Osteocyte (in vitro differentiated cells): ENCODE measurements at places on chromosomes 6 and 20. TPM values are rescaled to one million over a fixed set of nuclear protein-coding genes. Genes with fewer than 3 reads are reported as not detected.

DNA sequence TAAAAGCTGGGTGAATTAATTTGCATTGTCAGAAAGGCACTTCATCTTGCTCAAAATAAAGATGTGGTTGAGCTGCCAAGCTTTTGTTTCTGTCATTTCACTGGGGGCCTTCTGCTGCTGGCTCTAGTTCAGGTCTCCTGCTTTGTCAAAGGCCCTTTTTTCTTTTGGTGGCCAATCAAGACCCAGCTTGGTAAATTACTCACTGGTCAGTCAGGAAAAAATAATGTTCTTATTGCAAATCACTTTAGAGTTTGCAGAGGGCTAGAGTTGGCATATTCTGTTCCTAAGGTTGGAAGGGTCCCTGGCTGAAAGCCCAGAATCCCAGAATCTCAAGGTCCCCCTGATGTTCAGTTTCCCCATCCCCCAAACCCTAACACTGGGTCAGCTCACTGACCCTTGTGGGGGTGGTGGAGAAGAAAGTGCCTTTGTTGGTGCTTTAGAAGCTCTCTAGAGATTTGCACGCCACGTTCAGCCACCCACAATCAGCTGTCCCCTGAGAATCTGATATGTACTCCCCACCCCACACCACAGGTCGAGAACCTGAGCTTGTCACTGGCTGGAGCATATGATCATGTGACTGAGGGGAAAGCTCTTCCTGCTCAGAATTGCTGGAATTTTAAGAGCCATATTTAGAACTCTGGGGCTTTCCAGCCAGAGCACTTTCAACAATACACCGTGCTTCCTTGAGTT lies 21.7 kb upstream of the BNIP5 start:
- H3K27me3 ChIP-seq: peaks cover 25% of the 10 kb centered on the region
- DNase-seq: no peak
- H3K4me3 ChIP-seq: no peak overlapping the region
- peaks cover 8% of the 10 kb centered on the region for H3K4me1 ChIP-seq
- H3K27ac ChIP-seq: no peak overlapping the region

DNA sequence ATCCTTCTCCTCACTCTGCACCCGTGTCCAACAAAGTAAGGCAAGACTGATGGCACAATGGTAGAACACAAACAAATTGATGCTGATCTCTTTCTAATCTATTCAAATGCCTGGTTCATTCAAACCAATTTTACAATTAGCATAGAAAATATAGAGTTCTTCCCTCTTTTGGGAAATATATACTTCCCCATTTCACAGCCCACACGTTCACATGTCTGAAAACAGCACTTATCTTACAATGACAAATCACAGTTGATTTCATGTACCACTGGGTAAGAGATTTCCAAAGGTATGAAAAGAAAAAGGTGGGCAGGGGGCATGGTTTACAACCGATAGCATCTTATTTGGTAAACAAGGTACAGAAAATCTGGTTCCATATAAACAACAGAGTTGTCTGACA lies 137.6 kb downstream of the RNGTT start:
- H3K4me3 ChIP-seq: no peak overlapping the region
- DNase-seq: no peak
- H3K27me3 ChIP-seq: no peaks in the 10 kb centered on the region

- H3K36me3 ChIP-seq: no peaks in the 10 kb centered on the region
- no peaks in the 10 kb centered on the region for H3K4me1 ChIP-seq
- H3K27ac ChIP-seq: no peak overlapping the region
- H3K27me3 ChIP-seq: peaks cover 10% of the 10 kb centered on the region
- DNase-seq: no peak
Measured at GRCh38 chr20:64133951-64134407, 26.6 kb upstream of the NPBWR2 start.

DNA sequence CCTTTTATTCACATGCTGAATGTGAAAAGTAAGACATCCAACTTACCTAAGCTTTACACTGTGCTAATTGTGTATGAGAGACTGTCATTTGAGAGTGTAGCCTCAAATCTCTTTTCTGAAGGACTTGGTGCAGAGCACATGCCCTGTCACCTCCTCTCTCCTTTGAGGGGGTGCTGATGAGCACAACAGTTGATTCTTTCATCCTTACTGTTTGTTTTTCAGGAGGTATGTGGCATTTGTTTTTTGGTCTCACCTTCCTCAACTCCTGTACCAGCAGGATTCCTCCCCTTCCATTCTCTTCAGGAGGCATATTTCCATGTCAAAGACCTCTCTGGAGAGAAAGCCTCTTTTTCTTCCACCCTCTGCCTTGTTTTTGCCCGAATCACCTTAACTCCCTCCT lies 252.6 kb upstream of the CITED2 start:
- no peak overlapping the region for H3K4me3 ChIP-seq
- peaks cover 3% of the 10 kb centered on the region for H3K4me1 ChIP-seq

- H3K27me3 ChIP-seq: no peaks in the 10 kb centered on the region
- DNase-seq: no peak
- H3K4me3 ChIP-seq: no peak overlapping the region
- H3K27ac ChIP-seq: no peak overlapping the region
Measured at GRCh38 chr20:14599613-14600012, 262.2 kb upstream of the FLRT3 start.

DNA sequence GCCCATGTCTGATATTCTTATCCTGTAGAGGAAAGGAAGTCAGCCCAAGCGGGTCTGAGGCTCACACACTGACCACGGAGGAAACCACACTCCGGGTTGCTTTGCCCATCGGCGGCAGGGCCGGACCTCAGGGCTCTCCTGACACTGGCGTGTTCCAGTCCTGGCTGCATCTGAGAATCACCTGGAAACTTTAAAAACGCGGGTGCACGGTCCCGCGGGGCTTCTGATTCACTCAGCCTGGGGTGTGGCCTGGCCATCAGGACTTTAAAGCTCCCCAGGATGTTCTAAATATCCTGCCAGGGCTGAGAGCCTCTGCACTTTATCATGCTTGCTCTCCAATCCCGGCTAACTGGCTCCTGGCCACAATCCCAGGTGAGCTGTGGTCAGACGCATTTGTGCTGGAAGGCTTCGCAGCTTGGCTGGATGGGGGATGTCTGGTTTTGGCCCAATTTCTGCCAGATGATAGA lies 47.7 kb upstream of the DACT2 start:
- no peaks in the 10 kb centered on the region for H3K27me3 ChIP-seq
- H3K4me1 ChIP-seq: peaks cover 3% of the 10 kb centered on the region
- H3K36me3 ChIP-seq: no peaks in the 10 kb centered on the region
- no peak for DNase-seq

GRCh38 chr20:43904827-43905177 lies 9.8 kb upstream of the TOX2 start:
- DNase-seq: peak; percentile 59
- no peaks in the 10 kb centered on the region for H3K36me3 ChIP-seq
- no peak overlapping the region for H3K4me3 ChIP-seq
- H3K27me3 ChIP-seq: peaks cover 17% of the 10 kb centered on the region

DNA sequence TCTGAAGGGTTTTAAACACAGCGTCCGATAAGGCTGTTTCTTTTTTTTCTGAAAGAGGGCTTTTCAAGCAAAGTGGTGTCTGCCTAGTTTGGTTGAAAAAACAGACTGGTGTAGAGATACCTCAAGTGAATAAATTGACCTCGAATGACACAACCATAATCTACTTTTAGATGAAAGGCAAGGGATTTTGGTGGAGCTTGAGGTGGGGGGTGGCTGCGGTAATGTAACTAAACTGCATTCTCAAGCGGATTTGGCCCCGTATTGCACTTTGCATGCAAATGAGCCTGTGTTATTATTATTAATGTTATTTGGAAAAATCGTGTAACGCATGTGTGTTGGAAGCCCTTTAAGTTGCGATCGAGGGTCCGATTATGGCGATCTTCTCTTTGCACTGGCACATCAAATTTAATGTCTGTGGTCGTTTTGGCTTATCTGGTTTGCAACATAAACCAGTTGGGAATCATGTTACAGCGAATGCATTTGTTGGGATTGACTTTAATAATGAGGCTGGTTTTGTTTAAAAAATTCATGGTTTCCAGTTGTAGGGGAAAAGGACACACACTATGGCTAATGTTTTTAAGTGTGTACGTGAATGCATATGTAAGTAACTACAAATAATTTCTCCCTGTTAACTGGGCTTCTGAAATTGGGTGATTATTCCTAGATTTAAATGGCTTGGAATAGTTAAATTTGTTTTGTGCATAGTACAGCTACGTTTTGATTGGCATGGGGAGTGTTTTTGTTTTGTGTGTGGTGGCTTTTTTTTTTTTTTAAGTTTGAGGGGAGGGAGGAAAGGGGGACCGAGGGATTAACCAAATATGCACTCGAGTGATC lies 1.0 kb downstream of the JARID2 start:
- DNase-seq: no peak
- peaks cover 24% of the 10 kb centered on the region for H3K4me1 ChIP-seq
- H3K36me3 ChIP-seq: no peaks in the 10 kb centered on the region
- peak overlapping the region; percentile 97 for H3K27ac ChIP-seq
- no peaks in the 10 kb centered on the region for H3K27me3 ChIP-seq

- no peak for DNase-seq
- H3K4me3 ChIP-seq: no peak overlapping the region
- H3K36me3 ChIP-seq: no peaks in the 10 kb centered on the region
- H3K27ac ChIP-seq: no peak overlapping the region
- H3K27me3 ChIP-seq: peaks cover 28% of the 10 kb centered on the region
- H3K4me1 ChIP-seq: peaks cover 4% of the 10 kb centered on the region
Measured at GRCh38 chr20:44247586-44248409, 690 bp downstream of the GDAP1L1 start.

GRCh38 chr6:22099923-22100322 lies 196.9 kb downstream of the PRL start:
- H3K36me3 ChIP-seq: no peaks in the 10 kb centered on the region
- no peaks in the 10 kb centered on the region for H3K4me1 ChIP-seq
- no peak for DNase-seq
- no peak overlapping the region for H3K27ac ChIP-seq
- no peaks in the 10 kb centered on the region for H3K27me3 ChIP-seq
- no peak overlapping the region for H3K4me3 ChIP-seq

DNA sequence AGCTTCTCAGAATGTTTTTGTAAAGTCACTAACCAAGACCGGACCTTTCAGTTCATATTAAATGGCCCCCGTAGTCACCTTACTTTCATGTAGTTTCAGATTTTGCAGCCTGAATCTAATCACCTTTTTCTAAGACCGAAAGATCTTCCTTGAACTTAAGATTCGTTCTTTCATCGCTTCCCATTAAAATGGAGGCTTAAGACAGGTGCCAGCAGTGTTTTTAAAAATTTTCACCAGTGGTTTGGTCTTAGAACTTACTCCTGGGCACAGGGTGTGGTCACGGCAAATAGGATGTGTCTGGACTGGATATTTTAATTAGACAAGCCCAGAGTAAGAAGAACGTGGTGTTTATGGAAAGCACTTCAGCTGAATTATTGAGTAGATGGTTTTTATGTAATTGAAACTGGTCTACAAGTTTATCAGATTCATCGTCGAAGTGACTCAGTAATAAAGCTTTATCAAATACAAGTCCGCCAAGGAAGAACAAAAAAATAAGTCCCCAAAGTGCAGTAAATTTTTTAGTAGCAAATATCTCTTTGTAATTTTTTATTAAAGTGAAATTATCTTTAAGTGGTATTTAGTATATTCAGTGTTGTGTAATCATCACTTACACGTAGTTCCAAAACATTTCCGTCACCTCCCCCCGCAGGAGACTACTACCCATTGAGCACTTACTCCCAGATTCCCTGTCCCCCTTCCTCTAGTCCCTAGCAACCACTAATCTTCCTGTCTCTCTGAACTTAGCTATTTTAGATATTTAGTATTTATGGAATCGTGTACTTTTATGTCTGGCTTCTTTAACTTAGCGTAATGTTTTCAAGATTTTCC lies 868 bp downstream of the SRSF3 start:
- no peak for DNase-seq
- peak overlapping the region; percentile 100 for H3K27ac ChIP-seq
- H3K4me1 ChIP-seq: peaks cover 50% of the 10 kb centered on the region
- peaks cover 46% of the 10 kb centered on the region for H3K36me3 ChIP-seq
- H3K27me3 ChIP-seq: no peaks in the 10 kb centered on the region

- peaks cover 8% of the 10 kb centered on the region for H3K27me3 ChIP-seq
- no peaks in the 10 kb centered on the region for H3K36me3 ChIP-seq
- H3K4me3 ChIP-seq: no peak overlapping the region
- no peaks in the 10 kb centered on the region for H3K4me1 ChIP-seq
Measured at GRCh38 chr6:76840041-76840745, 623.1 kb downstream of the HTR1B start.

The KCNQ2 gene
- total RNA-seq: not detected in 2 replicates

- H3K36me3 ChIP-seq: no peaks in the 10 kb centered on the region
- no peak for DNase-seq
- no peak overlapping the region for H3K27ac ChIP-seq
- H3K27me3 ChIP-seq: no peaks in the 10 kb centered on the region
Measured at GRCh38 chr6:2429032-2429431, 183.6 kb upstream of the GMDS start.

- H3K36me3 ChIP-seq: peaks cover 2% of the 10 kb centered on the region
- no peaks in the 10 kb centered on the region for H3K27me3 ChIP-seq
- H3K27ac ChIP-seq: peak within 1 kb of the TSS; percentile 99
- H3K4me3 ChIP-seq: peak within 1 kb of the TSS; percentile 90
- H3K4me1 ChIP-seq: peaks cover 47% of the 10 kb centered on the region
Measured at GRCh38 chr6:149863698-149864577, at the start of gene LRP11. Gene LRP11, minus strand, starts transcription at chr6:149864359. Its CDS starts 339 bp downstream, at chr6:149864020.

DNA sequence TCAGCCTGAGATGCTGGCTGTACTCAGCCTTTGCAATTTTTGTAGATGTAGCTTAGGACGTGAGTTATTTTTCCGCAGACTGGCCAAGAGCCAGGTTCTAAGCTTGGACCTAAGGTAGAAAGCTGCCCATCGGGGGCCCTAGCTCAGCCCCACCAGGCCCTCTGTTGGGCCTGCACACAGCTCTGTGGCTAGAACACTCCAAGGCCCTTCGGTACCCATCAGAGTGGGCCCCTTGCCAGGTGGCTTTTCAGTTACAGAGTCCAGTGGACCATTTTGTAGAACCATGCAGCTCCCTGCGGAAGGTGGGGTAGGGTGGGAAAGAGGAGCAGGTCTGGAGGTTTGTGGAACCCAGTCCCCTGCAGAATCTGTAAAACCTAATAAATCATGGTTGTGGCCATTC lies 22.6 kb downstream of the UCKL1 start:
- peaks cover 38% of the 10 kb centered on the region for H3K36me3 ChIP-seq
- no peaks in the 10 kb centered on the region for H3K27me3 ChIP-seq
- H3K27ac ChIP-seq: no peak overlapping the region
- H3K4me1 ChIP-seq: no peaks in the 10 kb centered on the region

GRCh38 chr6:123323452-123324329 lies 313.1 kb downstream of the TRDN start:
- peaks cover 21% of the 10 kb centered on the region for H3K27me3 ChIP-seq
- no peaks in the 10 kb centered on the region for H3K4me1 ChIP-seq

- H3K27me3 ChIP-seq: no peaks in the 10 kb centered on the region
- no peak overlapping the region for H3K27ac ChIP-seq
- H3K4me3 ChIP-seq: no peak overlapping the region
- H3K36me3 ChIP-seq: no peaks in the 10 kb centered on the region
- DNase-seq: no peak
Measured at GRCh38 chr20:11302436-11302835, 615.3 kb upstream of the BTBD3 start.
